Keratinocyte (primary cell): ENCODE measurements at places on chromosomes 13 and 19.
A peak's percentile ranks its signal among the peaks of the same experiment; 100 is the strongest.

- no peak for DNase-seq
These were observed 68.1 kb downstream of the UFM1 start for GRCh38 chr13:38417727-38418126.

DNA sequence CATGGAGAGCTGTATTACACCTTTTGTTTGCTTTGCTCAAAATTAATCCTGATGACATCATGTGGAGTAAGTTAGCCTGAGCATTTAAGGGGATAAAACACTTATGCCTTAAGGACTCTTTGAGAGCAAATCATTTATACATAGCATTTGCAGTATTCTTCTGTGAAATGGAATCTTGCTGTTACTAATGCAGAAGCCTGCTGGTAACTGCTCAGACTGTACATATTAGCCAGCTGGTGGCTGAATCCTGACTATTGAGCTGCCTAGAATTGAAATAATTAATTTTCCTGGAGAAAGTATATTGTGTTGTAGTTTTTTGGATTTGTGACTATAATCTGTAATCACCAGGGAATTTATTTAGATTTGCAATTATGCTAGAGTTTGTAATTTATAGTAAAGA lies 363.2 kb downstream of the GPC6 start:
- DNase-seq, result no peak

DNA sequence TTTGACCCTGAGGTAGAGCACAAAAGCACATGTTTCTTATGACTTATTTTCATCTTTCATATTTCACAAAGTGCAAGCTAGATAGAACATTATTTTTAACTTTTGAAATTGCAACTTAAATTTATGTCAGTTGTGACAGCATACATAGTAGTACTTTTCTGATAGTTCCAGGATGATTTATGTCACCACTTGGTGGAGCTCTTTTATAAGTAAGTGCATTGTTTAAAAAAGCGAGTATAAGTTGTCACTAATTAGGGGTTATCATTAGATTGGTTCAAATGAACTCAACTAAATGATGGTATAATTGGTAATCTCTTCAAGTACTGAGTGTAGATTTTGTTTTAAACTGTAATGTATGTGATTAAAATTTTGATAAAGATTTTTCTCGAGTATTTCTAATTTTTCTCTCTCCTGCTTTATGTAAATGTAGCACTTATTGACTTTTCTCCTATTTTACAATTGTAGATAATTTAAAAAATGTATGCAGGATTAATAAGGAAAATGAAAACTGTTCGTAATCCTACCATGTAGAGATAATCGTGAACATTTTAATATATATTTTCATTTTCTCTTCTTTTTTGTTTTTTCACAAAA lies 31.1 kb downstream of the RB1 start:
- peak; percentile 1 for DNase-seq

- DNase-seq, result no peak
These were observed 126.6 kb downstream of the USP12 start for GRCh38 chr13:27044837-27045570.

- DNase-seq, result peak; percentile 17
These were observed 717.4 kb upstream of the SPRY2 start for GRCh38 chr13:81058211-81058915.
